DMS79 treated with DMSO at 0.1 percent for 48 hours (cell line): ENCODE measurements at places on chromosomes 2 and 18.
A peak's percentile ranks its signal among the peaks of the same experiment; 100 is the strongest.

- no peak for DNase-seq
Observed at GRCh38 chr2:25712455-25712854, 39.1 kb upstream of the DTNB start.

DNA sequence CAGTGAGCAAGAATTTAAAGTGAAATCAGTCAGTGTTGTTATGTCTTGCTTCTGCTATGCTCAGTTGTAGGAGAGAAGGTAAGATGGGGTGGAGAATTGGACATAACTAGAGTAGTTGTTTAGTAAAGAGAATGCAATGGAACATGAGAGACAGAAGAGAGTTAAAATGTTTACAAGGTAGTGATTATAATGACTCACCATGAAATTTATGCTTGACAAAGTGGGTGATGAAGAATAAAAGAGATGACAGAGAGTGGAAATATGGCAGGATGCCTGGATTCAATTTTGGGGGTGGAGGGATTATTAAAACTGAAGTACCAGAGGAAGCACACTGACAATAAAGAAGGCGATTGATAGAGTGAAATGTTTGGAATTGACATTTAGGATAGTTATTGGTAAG, 10.6 kb downstream of the SCG2 start:
- DNase-seq = peak; percentile 60

- no peak for DNase-seq
Observed at GRCh38 chr2:238286095-238286494, 2.3 kb downstream of the PER2 start.

DNA sequence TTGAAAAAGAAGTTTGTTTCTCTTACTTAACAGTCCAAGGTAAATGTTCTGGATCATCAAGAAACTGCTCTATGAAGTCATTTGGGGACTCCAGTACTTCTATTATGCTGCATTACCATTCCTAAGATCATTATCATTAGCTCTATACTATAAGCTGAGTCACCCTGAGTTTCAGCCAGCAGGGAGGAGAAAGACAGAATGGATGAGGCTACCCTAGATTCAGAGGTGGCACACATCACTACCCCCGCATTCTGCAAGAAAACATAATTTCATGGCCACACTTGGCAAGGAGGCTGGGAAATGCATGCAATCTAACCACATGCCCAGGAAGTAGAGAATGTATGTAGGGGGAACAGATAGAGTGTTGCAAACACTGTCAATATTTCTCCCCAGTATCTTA, 16.6 kb upstream of the LNPK start:
- no peak for DNase-seq

DNA sequence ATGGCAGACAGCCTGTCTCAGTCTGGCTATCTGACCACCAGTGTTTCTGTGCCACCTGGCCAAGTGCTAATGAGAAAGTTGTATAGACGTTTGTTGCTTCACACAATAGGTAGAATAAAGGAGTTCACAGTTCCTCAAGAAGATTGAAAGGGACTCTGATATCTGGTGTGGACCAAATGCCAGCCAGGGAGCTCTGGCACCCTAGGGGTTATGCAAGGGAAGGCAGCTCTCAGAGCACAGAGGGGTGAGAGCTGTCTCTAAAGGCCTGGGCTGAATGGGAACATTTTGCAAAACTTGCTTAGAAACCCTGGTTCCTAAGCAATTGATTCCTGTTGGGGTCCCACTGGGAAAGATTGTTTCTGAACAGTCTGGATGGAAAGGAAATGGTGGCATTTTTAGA, 553.8 kb downstream of the EPHA4 start:
- DNase-seq = no peak

- DNase-seq = no peak
Observed at GRCh38 chr2:32963941-32964340, 17.2 kb downstream of the LTBP1 start.

GRCh38 chr2:127382831-127383230, 4.9 kb downstream of the MAP3K2 start:
- DNase-seq = peak; percentile 7

DNA sequence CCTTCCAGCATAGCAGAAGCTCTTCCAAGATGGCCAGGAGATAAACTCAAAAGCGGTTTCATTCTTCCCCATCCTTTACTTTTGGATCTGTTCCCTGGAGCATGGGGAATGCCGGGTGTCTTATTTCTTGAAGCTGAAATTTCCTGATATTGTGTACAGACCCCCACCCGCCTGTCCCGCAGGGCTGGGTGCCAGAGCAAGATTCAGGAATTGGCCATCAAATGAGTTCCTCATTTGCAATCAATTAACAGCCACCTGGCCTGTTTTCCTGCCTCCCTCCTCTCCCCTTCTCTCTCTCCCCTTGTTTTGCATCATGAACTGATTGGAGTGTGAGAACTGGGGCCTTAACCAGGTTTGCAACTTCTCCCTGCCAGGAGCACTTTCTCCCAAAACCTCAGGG, 202.1 kb downstream of the SH3RF3 start:
- DNase-seq = no peak

GRCh38 chr2:159613091-159613490, 3.3 kb downstream of the BAZ2B start:
- peak; percentile 65 for DNase-seq

GRCh38 chr2:222943820-222944219, 83.0 kb downstream of the ACSL3 start:
- no peak for DNase-seq

GRCh38 chr2:2263196-2263829, 67.8 kb downstream of the MYT1L start:
- no peak for DNase-seq

DNA sequence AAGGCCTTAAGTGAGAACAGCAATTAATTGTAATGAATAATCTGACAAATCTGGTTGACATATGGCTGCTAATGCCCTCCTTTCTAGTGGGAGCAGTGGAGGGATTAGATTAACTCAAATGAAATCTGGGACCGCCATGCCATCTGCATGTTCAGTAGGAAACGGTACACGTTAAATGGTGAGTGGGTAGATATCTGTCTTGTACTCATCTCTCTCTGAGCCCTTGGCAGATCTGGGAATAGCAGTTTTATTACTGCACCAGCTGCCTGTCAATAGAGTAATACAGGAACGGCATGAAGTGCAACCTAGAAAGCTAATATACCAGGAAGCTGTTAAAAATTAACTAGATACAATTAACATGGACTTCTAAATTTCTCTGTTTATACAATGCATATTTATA, 258.8 kb downstream of the GPD2 start:
- DNase-seq = no peak

DNA sequence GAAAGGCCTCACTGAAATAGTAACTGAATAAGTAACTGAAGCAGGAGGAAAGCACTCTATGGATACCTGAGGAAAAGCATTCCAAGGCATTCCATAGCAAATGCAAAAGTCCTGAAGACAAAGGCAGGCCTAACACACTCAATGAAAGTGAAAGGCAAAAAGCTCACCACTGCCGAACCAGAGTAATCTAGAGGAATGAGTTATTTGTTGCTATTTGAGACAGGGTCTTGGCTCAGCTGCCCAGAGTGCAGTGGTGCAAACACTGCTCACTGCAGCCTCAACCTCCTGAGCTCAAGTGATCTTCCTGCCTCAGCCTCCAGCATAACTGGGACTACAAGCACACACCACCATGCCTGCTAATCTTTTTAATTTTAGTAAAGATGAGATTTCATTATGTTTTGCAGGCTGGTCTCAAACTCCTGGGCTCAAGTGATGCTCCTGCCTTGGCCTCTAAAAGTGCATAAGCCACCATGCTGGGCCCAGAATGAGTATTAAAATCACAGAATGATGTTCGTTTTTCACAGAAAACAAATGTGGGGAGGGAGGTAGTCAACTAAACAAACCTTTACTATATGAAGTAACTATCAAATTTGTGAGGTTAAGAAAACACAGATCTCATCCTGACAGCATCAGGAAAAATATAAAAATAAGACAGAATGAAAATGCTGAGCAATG, 17.9 kb downstream of the PIAS2 start:
- DNase-seq = no peak

DNA sequence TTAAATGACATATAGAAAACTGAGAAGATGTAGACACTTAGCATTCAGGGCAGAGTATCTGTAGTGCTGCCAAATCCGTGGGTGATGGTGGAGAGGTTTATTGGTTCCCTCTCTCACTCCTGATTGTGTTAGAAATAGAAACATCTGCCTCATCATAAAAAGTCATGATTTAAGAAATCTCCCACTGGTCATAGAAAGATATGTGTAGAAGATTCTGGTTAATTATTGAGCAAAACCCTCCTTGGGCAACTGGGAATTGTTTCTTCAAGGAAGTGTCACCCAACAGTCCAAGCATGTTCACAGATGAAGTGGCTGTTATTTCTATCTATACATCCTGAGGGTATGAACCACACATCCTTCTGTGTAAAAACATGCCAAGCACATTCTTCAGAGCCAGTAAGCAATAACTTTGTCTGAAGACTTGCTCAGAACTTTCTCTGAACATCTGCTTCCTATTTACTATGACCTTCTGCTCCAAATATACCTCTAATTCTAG, 33.6 kb upstream of the CHRNA1 start:
- no peak for DNase-seq

DNA sequence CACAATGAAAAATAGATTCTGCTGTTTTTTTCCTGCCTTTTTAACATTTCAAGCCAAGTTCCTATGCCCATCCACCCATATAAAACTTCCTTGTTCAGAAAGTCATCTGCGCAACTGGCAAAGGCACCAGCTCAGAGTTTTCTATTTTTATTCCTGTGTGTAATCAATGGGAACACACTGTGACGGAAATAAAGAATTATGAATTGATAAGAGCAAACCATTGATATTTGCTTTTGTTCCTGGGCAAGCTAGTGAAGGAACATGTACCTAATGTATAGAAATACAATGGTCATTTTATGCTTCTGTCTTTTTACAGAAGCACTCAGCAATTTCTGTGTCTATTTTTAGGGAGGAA, 30.8 kb upstream of the AAK1 start:
- no peak for DNase-seq

- no peak for DNase-seq
Observed at GRCh38 chr2:179595284-179595683, 266.1 kb downstream of the ZNF385B start.

GRCh38 chr2:191938779-191939178, 91.9 kb upstream of the CAVIN2 start:
- no peak for DNase-seq

GRCh38 chr2:10522726-10523405, 74.7 kb upstream of the ODC1 start:
- DNase-seq = no peak

DNA sequence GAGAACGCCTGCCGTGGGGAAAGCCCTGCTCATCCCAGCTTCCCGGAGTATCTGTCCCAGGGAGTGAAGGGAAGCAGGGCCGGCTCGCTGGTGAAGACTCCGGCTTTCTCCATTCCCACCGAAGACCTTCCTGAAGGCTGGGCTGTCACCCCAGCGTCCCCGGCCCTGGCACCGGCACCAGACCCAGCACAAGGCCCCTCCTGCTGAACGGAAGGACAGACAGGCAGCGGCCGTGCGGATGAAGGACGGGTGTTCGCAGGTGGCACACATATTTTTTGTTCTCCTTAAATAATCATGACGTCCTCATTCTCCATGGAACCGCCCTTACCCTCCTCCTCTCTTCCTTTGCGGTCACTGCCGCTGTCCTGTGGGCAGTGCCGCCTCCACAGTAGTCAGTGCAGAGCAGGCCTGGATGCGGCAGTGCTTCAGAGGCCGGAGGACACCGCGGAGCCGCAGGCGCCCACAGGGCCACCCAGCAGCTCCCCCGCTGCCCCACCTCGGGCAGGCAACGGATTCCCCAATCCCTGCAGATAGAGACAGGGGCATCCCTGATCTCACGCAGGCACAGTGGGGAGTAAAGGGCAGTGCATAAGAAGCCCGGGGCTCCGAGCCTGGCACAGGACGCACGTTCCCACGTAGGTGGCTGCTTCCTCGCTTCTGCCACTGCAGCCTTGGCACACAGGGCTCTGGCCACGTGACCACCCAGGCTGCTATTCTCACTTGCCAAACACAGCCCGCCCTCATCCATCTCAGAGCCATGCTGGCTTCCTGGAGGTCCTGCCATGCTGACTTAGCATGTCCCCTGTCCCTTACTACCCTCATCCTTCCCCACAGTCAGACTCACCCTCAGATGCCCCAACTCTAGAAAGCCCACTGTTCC, 229.7 kb downstream of the EIPR1 start:
- no peak for DNase-seq

DNA sequence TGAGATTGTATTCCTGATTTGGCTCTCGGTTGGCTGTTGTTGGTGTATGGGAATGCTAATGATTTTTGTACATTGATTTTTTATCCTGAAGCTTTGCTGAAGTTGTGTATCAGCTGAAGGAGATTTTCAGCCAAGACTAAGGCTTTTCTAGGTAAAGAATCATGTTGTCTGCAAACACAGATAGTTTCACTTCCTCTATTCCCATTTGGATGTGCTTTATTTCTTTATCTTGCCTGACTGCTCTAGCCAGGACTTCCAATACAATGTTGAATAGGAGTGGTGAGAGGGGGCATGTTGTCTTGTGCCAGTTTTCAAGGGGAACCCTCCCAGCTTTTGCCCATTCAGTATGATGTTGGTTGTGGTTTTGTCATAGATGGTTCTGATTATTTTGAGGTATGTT, 90.4 kb downstream of the CYP26B1 start:
- no peak for DNase-seq

DNA sequence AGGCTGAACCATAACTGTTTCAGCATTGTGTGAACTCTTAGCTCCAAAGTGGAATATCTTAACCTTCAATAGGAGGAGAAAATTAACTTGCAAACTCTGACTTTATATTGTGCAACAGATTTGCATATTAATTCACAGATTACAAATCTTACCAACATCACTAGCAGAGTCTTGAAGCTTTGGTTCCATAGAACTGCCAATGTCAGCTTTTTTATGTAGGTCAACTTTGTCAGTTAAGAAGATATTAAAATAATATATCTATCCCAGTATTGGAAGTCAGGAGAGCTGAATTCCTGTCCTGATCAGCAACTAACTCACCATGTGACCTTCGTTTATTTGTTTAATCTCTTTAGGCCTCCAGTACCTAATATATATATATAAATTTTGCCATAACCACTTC, 121.8 kb downstream of the EPHA4 start:
- DNase-seq = no peak

DNA sequence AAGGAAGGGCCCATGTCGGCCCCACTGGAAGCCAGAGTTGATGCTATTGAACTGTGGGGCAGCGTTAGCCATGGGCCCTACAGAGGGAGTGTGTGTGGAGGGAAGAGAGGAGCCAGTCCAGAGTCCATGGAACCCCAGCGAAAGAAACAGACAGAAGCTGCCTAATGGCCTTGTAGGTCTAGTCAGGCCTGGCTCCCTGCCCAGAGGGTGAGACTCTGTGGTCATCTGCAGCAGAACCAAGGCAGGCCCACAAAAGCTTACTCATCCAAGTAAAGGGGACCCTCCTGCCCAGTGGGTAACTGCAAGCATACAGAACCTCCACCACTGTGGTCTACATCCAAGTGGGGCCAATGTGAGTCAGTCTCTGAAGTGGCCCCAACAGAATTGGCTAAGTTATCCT, 439.8 kb downstream of the TGIF1 start:
- DNase-seq = no peak

DNA sequence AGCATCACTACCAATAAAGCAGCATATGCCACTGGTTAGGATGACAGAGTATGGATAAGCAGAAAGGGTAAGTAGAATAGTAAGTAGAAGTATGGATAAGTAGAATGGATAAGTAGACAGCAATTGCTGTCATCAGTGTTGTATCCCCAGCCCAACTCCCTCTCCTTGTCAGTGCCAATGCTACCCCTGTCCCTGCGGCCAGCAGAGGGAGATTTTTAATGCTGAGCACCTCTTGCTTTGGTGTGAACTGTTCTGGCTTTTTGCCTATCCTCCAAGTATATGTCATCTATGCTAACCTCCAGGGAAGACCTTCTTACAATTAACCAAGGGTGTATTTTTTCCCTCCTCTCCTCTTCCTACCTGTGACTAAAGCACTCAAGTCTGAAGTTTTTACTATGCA, 136.7 kb upstream of the SPHKAP start:
- DNase-seq = no peak

GRCh38 chr2:112699984-112700667, 20.7 kb upstream of the NT5DC4 start:
- DNase-seq = no peak
